ENCODE measurements at places on chromosomes 6 and 20. TPM values are rescaled to one million over a fixed set of nuclear protein-coding genes. Genes with fewer than 3 reads are reported as not detected.
A peak's percentile ranks its signal among the peaks of the same experiment; 100 is the strongest.

DNA sequence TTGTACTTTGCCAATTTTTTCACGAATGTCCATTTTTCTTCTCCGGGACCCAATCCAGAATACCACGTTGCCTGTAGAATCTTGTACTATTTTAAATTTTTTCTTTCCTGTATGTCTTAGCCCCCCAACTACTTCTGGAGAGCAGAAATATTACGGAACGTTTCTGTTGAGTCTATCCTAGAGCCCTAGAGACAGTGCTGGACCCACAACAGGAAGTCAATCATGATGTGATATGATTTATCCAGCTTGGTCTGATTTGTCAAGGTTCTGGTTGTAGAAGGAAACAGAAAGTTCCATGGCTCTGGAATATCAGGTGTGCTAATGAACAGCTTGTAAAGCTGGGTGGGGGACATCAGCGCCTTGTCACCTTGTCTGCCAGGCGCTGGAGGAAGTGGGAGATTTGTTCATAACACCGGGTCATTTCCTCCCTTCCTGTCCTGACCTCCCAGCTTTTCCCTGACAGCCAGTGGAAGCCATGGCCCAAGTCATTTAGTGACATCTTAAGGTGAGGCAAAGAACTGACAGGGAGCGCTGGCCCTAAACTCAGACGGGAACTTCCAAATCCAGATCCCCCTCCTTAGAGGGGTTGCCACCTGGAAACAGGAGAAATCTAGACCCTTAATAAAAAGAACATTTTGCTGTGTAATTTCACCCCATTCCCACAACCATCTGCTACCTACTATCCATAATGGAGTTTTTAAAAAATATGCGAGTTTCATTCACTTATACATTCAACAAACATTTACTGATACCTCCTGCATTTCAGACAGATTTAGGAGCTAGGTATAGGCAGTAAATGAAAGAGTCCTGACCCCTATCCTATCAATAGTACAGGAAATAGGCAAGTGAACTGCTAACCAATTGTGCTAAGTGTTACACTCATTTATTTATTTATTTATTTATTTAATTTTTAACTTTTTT lies 130.5 kb downstream of the ZFP64 start:
- DNase-seq: peak; percentile 33

DNA sequence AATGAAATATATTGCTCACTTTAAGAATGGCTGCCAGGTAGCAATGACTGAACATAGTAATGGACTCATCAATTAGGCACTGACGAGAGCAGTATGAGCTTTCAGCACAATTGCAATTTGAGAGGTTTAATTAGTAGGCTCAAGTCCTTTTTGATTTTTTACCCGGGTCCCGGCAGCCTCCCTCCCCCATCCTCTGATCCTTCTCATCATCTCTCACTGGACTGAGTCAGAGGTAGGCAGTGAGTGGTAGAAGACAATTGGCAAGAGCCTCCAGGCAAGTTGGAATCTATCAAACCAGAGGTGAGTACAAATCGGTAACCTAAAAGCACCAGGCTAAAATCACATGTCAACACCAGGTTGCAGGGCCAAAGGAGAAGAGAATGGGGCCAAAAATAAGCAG lies 107.9 kb downstream of the DCDC2 start:
- no peak for DNase-seq

- peak; percentile 5 for DNase-seq
These were observed 10.9 kb upstream of the SOX4 start for GRCh38 chr6:21582651-21583050.

Gene COL12A1
- total RNA-seq: 110 TPM

Gene PRR18
- not detected for total RNA-seq

DNA sequence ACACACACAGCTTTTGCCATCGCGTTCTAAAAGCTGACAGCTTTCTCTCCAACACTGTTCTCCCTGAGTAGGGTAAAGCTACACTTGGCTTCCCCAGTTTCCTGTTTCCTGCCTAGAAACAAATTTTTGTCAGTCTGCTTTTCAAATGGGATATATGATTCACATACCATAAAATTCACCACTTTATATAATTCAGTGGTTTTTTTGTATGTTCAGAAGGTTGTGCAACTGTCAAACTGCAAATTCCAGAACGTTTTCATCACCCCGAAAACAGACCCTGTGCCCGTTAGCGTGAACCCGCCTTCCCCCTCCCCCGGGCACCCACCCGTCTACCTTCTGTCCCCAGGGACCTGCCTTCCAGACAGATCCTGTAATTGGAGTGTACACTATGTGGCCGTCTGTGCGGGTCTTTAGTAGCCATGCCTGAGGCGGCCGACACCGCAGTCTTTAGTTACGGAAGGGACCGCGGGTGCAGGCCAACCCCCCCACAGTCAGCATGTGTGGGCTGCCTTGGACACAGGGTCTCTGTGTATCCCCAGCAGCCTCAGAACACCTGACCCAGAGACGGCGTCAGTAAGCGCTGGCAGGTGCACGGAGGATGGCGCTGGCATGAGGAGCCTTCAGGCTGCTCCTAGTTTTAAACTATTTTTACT lies 16.6 kb downstream of the HRH3 start:
- peak; percentile 17 for DNase-seq

DNA sequence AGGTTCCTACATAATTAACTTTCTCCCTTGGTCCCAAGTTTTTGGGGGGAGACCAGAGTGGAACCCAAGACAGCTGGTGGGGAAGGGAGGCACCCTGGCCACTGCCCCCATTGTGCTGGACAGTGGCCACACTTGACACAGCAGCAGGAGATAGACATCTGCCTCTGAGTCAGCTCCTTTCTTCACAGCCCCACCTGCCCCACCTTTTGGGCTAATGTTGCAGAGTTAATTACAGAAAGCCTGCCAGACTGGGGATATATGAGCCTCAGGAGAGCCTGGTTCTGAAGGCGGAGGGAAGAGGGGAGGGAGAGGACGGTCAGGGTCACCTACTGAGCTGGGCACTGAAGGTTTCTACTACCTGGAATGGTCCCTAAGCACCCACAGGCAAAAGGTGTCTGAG lies 50.6 kb downstream of the MAFB start:
- peak; percentile 39 for DNase-seq

- no peak for DNase-seq
These were observed 272.2 kb upstream of the FOXQ1 start for GRCh38 chr6:1039746-1040145.

Gene CCN2
- total RNA-seq: 49.4 TPM

GRCh38 chr6:90290811-90291420 lies 5.7 kb downstream of the BACH2 start:
- DNase-seq: no peak

DNA sequence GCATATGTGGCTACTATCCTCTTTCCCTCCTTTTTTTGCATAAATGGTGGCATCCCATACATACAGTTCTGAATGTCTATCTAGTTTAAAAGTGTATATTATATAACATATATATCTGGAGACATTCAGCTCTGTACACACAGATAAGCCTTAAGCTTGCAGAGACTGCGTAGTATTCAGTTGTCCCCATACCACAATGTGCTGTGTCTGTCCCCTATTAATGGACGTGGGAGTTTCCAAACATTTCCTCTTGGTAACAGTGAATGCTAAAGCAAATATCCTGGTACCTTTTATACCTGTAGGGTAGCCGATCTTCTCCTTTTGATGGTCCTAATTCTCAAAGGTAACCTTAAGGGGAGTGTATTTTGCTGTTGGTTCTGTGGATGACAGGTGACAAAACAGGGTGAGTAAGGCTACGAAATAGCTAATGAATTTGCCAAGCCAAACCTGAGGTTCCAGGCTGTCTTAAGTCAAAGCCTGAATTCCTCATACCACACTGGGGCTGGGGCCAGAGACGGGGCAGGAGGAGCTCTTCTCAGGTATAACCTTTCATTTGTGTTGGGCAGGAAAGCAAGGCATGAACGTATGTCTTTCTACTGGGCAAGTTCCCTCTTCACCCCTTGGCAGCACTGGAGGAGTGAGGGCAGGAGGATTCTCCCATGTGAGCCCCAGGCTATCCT lies 7.8 kb upstream of the C2 start:
- no peak for DNase-seq

GRCh38 chr20:16708602-16709001 lies 21.2 kb upstream of the SNRPB2 start:
- DNase-seq: peak; percentile 24

DNA sequence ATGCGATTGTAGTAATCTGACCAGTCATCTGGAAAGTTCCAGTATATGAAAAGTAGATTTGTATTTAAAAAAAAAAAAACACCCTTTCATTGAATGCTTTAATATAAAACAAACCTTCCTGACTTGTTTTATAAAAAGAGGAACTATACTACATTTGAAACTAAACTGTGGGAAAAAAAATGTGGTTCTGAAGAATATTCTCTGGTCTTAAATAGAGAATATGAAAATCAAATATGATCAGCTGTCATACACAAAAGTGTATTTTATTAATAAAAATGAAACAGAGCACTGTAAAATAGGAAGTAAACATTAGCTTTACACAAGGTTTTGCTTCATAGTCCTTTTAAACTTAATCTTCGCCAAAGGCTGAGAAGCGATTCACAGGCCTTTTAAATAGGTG lies 25.3 kb upstream of the CD83 start:
- DNase-seq: no peak

GRCh38 chr6:12584631-12585405 lies 131.7 kb upstream of the PHACTR1 start:
- no peak for DNase-seq

- DNase-seq: no peak
These were observed 39.5 kb upstream of the CHRNA4 start for GRCh38 chr20:63400486-63401210.

Gene LTA
- total RNA-seq: not detected

Gene ABHD16B
- total RNA-seq: not detected

DNA sequence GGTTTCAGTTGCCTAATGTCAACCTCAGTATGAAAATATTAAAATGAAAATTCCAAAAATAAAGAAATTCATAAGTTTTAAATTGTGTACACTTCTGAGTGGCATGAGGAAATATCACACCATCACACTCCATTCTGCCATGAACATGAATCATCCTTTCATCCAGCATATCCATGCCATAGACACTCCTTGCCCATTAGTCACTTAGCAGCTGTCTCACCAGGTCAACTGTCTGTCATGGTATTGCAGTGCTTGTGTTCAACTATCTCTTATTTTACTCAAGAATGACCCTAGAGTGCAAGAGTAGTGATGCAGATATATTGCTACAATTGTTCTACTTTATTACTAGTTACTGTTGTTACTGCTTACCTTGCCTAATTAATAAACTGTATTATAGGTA lies 712.4 kb downstream of the EPHA7 start:
- DNase-seq: peak; percentile 58

- no peak for DNase-seq
These were observed 41.0 kb upstream of the FAM50B start for GRCh38 chr6:3808199-3808598.

- DNase-seq: no peak
These were observed 210.9 kb downstream of the TINAG start for GRCh38 chr6:54519161-54519560.
